Activated CD8-positive, alpha-beta memory T cell treated with anti-CD3 and anti-CD28 coated beads for 48 hours (primary cell): ENCODE measurements at places on chromosomes 1 and 21.

- DNase-seq, result no peak
Observed at GRCh38 chr1:43973981-43974442, 748 bp upstream of the ATP6V0B start.

GRCh38 chr1:8257621-8258020 is 60.3 kb upstream of the SLC45A1 start:
- no peak for DNase-seq

- DNase-seq, result no peak
Observed at GRCh38 chr1:1758059-1758621, 20.1 kb downstream of the NADK start.

DNA sequence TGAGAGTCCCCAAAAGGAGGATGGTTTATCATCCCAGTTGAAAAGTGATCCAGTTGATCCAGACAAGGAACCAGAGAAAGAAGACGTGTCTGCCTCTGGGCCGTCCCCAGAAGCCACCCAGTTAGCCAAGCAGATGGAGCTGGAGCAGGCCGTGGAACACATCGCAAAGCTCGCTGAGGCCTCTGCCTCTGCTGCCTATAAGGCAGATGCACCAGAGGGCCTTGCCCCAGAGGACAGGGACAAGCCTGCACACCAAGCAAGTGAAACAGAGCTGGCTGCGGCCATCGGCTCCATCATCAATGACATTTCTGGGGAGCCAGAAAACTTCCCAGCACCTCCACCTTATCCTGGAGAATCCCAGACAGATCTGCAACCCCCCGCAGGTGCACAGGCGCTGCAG is 43.3 kb downstream of the ZBTB17 start:
- no peak for DNase-seq

DNA sequence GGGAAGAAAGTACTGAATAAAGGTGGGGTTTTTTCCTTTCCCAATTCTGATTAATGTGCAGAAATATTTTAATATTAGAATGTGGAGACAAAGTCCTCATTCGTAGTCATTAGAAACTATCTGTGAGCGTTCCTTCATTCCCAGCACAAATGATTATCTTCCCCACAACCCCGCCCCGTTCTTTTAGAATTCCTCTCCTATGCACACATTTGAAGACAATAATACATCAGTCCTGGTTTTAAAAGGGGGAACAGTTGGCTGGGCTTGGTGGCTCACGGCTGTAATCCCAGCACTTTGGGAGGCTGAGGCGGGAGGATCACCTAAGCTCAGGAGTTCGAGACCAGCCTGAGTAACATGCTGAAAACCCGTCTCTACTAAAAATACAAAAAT is 876 bp downstream of the ALDH9A1 start:
- no peak for DNase-seq

DNA sequence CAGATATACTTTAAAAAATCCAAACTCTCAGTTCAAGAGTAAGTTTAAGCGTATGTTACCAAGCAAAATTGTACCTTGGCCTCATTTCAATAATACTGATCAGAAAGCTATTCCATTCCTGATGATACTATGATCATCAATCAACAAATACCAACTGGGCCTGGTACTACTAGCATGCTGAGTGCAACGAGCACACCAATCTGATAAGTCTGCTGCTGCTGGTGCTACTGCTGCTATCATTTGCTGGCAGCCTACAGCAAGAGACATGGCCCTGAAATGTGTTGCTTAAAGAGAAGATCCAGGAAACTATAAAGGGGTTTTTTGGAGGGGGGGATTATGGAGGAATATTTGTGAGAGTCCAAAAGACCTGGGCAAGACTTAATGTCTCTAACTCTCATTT is 39.7 kb downstream of the NME7 start:
- no peak for DNase-seq

DNA sequence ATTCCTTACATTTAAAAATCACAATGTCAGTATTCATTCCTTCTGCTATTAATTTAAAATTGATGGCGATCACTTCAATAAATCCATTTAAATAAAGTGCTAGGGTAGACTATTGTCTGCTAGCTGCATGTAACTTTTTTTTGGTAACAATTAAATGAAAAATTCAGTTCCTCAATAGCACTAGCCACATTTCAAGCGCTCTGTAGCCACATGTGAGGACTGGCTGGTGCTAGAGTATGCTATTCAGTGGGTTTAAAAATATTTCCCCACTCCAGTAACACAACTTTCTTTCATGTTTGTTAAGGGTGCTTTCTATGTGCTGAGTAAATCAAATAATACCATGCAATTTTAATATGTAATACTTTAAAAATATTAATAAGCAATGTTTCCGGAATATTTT is 108.2 kb downstream of the LTN1 start:
- DNase-seq, result no peak

GRCh38 chr1:198102454-198102827 is 54.4 kb upstream of the NEK7 start:
- no peak for DNase-seq

- DNase-seq, result no peak
Observed at GRCh38 chr1:60126723-60127122, 53.2 kb upstream of the C1orf87 start.

- no peak for DNase-seq
Observed at GRCh38 chr1:116671912-116672311, 4.4 kb upstream of the IGSF3 start.

GRCh38 chr1:232704694-232705680 is 75.1 kb upstream of the SIPA1L2 start:
- DNase-seq, result no peak

- no peak for DNase-seq
Observed at GRCh38 chr1:156833603-156834002, 17.0 kb upstream of the SH2D2A start.

DNA sequence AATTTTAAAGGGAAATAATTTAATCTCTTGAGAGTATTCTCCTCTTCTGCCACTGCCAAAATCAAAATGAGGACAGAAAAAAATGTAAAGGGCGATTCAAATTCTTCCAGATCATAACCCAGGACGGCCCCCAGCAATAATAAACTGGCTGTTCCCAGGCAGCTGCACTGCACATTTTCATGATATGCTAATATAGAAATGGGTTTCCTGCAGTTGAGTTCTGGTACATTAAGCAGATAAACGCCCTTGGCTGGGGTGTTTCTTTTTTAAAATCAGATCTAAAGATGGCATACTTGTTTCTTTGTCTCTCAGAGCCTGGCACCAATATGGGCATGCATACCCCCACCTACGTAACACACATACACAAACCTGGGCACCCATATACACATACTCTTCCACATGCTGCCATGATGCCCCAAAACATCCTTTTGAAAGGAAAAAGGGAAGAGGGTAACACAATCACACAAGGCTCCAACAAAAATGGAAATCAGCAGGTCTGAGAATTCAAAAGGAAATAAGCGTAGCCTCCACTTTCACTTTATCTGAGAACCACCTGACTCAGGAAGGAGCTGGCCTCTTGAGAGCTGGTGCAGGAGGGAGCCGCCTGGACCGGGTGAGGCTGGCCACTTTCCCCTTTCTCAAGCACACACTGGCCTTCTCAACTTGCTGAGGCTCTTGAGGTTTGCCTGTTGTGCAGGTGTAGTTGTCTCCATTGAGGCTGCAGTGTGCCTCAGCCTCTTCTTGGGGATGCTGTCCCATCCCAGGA is 653.4 kb downstream of the KIF26B start:
- no peak for DNase-seq

DNA sequence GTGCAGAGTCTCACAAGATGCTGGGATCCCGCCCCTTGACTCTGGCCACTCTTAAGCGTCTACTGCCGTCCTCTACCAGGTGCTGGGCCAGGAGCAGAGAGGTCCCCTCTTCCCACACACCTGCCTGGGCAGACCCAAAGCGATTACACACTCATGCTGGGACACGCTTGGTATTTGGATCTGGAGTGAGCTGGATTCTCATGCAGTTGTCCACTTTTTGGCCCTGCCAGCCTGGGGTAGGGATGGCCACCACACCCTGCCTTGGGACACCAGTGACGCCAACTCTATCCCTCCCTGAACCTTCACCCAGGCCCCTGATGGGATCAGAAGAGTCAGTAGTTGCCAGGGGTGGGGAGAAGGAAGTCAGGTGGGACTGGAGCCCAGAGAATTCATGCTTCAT is 28.6 kb downstream of the ITPKB start:
- no peak for DNase-seq

DNA sequence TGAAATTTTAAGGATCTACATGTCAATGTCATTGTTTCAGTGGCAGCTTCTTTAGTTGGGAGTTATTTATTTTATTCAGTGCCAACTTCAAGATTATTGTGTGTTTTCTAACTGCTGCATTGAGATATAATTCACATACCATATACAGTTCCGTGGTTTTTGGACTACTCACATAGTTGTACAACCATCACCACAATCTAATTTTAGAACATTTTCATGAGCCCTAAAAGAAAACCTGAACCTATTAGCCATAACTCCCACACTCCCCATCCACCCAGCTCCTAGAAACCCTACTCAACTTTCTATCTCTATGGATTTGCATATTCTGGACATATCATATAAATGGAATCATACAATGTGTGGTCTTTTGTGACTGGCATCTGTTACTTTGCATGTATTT is 220.0 kb downstream of the LRRC40 start:
- no peak for DNase-seq

GRCh38 chr1:31751822-31752241 is 12.3 kb downstream of the ADGRB2 start:
- DNase-seq, result no peak

GRCh38 chr1:119721896-119722295 is 10.2 kb downstream of the PHGDH start:
- no peak for DNase-seq

DNA sequence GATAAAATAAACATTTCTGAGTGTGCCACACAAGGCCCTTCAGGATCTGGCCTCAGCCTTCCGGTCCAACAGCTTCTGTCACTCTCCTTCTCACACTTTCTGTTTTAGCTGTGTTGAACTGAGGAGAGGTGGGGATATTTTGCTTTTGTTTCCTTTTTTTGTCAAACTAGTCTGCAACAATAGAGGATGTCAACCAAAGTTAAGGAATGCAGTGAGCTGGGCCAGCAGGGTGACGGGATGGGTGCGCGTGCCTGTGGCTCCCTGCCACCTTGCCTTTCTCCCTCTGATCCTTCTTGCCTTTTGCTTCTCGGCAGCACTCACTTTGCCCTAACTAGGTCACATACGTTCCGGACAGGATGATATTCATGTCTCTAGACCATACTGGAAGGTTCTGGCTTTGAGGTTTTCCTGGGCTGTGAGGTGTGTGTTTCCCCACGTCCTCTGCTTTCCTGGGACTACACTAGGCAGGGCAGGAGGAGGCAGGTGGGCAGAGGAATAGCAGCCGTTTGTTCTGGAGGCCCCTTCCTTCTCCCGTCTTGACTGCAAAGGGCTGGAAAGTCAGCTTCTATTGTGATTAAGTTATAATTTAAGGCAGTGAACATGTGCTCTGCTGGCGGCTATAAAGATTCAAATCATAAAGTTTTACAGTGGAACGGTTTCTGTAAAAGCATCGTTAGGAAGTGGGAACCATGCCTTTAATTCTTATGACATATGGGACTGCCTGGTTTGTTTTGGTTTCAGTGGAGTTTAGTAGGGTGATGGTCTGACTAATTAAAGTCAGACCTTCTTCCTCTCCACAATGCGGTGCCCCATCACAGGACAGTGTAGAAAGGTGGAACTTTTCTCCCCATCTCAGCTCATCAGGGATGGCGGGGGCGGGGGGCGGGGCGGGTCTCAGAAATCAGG is 67.8 kb downstream of the RNF220 start:
- DNase-seq, result no peak

- DNase-seq, result no peak
Observed at GRCh38 chr1:62288224-62288623, 31.0 kb downstream of the KANK4 start.
